Ammon's horn (tissue), 1 donor: ENCODE measurements at places on chromosomes 3 and 15.
A peak's percentile ranks its signal among the peaks of the same experiment; 100 is the strongest.

GRCh38 chr15:31442699-31443111, 116.1 kb downstream of the KLF13 start:
- no peak for DNase-seq

GRCh38 chr3:159987291-159987711, 1.3 kb upstream of the IL12A start:
- DNase-seq: no peak

GRCh38 chr3:18740631-18741583, 315.8 kb upstream of the SATB1 start:
- DNase-seq: peak; percentile 7

DNA sequence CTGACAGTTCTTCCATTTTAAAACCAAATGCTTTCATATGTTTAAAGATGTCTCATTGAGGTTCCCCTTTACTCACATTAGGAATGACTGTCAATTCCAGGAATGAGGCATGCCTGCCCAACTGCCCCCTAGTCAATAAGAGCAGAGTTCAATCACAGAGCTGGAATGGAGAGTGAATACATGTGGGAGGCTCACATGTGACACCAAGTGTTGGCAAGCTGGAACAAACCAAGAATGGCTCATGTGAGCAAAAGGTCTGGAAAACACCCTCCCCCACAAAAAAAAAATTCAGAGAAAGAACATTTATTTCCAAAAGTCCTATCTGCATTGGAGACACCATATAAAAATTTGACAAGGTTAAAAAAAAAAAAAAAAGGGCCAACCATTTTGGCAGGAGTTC, 3.7 kb downstream of the PBRM1 start:
- peak; percentile 56 for DNase-seq

DNA sequence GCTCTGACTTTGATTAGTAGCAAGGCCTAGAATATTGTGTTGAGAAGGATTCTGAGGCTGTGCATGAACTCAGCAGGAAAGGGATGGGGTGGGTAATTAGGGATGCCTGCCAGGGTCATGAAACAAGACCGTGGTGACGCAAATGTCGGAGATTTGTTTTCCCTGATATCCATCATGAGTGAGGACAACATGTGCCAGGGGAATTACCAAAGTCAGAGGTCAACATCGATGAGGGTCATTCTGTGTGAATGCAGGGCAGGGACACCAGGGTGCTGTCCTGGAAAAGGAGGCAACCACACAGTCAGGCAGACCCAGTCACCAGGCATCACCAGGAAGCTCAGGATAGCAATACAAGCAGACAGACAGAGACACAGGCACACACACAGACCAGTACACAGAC, 52.2 kb downstream of the SLCO2A1 start:
- no peak for DNase-seq

DNA sequence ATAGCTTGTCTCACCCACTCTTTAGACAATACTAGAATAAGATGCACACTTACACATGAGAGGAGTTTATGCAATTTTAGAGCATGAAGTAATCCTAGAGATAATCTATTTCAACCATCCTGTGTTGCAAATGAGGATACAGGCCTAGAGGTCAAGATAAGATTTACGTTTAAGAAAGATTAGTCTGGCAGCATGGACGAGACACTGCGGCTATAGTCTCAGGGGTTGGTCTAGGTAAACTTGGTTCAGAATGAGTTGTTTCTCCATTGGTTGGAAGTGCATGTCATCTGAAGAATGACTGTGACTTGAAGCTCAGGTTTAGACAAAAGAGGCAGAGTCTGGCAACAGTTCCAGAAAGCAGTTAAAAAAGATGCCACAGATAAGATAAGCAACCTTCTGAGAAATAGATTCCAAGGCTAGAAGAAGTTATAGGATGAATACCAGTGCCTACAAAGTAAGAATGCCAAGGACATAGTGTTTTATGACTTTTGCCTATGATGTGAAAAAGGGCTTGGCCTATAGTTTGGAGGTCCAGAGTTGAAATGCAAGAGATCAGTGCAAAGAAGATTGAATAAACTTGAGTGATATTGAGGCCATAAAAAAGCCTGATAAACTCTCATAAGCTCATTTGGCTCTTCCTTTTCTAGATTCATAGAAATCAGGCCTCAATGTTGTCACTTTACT, 631.0 kb downstream of the SQOR start:
- no peak for DNase-seq

- DNase-seq: peak; percentile 7
Measured at GRCh38 chr3:57397175-57398026, 104.9 kb upstream of the ASB14 start.

- peak; percentile 43 for DNase-seq
Measured at GRCh38 chr15:44545913-44546802, 9.2 kb downstream of the EIF3J start.

- no peak for DNase-seq
Measured at GRCh38 chr3:77835921-77836320, 796.0 kb downstream of the ROBO2 start.

DNA sequence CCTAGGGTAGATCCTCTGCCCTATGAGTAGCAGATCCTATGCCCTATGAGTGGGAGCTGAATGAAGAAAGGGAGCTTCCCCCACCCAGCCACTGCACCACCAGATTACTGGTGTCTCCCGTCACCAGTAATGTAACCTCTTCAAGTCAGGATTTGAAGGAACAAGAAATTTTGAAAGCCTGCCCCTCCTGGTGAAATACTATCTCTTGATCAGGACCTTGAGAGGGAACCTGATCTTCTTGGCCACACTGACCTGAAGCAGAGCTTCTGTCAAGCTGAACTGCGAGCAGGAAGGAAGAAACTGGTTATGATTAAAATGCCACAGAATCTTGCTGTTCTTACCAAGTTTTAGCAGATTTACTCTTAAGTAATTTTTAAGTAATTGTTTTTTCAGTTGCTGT, 62.8 kb downstream of the RSL24D1 start:
- no peak for DNase-seq

- no peak for DNase-seq
Measured at GRCh38 chr3:30098243-30098642, 508.2 kb upstream of the TGFBR2 start.

- peak; percentile 57 for DNase-seq
Measured at GRCh38 chr3:157447026-157447694, 10.5 kb downstream of the PTX3 start.

DNA sequence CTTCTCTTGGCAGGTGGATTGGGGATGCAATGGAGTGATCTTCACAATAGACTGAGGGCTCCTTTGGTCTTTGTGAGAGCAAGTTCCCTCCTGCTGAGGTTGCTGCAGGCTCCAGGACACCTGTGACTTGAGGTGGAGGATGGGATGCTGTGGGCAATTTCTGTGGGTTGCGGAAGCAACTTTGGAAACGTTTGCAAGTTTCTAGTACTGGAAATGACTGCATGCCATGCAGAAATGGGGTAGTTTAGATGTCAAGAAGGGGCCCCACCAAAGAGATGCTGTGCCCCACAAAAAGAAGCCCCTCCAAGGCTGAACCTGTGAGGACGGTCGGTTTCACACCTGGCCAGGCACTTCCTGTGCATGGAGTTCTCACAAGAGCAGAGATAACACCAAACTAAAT, 80.4 kb upstream of the XCR1 start:
- no peak for DNase-seq

DNA sequence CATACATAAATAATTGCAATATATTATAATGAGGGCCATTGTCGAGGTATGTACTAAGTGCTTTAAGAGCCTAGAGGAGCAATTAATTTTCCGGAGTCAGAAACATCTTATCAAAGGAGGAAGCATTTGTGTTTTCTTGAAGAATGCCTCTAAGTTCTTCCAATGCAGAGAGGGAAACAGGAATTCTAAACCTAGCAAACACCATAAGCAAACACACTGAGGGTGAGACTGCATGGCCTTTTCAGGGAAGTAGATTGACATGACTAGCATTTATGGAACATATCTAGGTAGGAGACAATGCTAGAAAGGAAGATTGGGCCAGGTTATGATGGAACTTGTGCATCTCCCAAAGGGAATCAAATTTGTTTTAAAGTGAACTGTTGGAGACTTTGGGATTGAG, 7.2 kb upstream of the PLCL2 start:
- DNase-seq: no peak

GRCh38 chr15:46275701-46276100, 640.9 kb downstream of the SQOR start:
- no peak for DNase-seq

DNA sequence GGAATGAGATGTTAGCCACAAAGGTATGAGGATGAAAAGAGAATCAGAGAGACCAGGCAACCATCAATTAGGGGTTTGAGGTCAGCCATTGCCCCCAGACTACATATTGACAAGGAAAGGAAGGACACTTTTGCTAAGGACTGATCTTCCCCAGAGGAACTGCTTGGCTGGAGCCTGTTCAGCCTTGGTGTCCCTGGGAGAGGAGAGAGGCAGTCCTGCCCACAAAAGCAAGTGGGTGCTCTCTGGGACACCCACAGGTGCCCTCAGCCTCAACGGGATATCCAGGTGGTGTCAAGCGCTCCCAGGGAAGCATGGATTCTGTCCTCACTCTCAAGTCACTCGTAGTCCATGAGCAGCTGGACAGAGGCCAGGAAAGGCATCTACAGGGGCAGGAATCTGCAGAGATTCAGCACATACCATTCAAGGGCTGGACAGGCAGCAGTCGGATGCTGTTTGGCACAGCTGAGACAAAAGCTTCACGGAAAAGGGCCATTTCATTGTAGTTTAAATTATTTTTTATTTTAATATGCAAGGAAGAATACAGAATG, 166.2 kb downstream of the UACA start:
- no peak for DNase-seq

GRCh38 chr15:77548589-77549557, 83.8 kb downstream of the LINGO1 start:
- DNase-seq: no peak

DNA sequence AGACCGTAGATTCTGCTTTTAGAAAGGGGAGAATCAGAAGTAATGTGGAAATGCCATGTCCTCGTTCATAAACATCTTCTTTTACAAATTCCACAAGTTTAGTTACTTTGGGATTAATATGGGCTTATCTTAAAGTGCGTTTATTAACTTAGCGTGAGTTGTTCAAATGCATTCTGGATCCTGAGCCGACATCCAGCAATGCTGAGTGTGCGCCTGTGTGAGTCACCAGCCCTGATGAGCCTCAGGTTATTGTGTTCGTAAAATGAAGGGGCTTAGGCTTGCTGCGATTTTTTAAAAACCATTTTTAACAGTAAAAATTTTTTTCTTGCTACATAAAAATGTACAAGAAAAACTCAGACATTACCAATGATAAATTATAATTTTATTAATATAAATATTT, 57.9 kb downstream of the TFRC start:
- no peak for DNase-seq

DNA sequence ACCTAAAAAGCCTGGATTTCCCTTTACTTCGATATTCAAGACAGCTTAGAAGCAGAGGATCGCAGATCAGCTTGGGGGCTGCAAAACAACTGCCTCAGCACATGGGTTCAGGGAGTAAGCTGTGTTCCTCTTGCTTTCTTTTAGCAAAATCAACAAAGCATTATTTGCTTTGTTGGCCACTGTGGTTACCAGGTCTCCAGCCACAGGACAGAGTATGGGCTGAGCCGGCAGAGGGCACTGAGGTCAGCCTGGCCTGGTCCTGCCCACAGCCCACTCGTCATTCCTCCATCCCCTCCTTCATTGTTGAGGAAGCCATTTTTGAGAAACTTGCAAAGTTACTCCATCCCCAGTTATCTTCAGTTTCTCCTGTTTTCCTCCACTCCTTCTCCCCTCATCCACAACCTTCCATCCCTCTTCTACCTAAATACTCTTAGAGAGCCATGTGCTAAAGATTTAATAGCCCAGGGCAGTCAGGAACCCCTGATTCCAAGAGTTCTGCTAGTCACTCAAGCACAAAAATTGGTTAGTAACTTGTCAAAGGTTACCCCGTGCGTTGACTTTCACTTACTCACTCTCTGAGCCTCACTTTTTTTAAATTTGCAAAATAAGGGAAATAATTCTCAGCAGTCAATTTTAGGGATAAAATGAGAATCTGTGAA, 60.0 kb upstream of the HES1 start:
- DNase-seq: no peak

- DNase-seq: no peak
Measured at GRCh38 chr3:190266913-190267290, 55.3 kb downstream of the CLDN1 start.

DNA sequence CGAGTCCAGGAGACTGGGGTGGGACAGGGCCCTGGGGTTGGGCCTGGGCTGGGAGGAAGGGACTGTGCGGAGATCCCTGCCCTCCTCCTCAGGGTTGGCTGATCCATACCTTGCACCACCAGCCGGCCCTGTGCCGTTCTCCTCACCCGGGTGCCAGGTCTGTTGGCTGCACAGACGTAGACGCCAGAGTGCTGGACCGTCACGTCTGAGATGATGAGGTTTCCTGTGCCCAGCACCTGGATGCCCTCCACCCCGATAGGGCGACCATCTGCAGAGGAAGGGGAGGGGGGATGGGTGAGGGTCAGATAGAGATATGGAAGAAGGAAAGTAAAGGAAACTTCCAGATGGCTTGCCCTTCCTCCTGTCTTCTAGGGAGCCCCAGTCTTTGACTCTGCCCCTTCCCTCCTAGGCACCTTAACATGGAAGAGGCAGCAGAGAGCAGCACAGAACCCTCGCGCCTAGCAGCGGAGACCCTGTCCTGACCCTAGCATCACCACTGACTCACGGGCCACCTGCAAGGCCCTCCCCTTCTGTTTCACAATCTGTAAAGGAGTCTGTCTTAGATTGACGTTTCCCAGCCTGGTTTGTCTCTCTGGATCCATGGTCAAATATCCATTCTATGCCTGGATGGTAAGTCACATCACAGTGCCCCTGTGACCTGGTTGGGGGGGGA, 28.8 kb downstream of the RNU5B-1 start:
- no peak for DNase-seq

GRCh38 chr3:128556907-128557306, 63.9 kb upstream of the GATA2 start:
- no peak for DNase-seq

DNA sequence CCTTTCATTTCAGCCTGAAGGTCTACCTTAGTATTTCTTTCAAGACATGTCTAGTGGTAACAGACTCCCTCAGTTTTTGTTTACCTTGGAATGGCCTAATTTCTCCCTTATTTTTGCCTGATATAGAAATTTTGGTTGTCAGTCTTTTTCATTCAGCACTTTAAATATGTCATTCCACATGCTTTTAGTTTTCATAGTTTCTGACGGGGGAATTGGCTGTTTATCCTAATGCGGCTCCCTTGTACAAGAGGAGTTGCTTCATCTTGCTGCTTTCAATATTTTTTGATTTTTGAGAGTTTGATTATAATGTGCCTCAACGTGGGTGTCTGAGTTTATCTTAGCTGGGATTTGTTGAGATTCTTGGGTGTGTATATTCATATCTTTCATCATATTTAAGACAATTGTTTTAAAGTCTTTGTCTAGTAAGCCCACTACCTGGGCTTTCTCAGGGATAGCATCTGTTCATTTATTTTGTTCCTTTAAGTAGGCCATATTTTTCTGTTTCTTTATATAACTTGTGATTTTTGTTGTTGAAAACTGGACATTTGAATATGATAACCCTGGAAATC, 51.1 kb upstream of the PYDC2 start:
- no peak for DNase-seq

DNA sequence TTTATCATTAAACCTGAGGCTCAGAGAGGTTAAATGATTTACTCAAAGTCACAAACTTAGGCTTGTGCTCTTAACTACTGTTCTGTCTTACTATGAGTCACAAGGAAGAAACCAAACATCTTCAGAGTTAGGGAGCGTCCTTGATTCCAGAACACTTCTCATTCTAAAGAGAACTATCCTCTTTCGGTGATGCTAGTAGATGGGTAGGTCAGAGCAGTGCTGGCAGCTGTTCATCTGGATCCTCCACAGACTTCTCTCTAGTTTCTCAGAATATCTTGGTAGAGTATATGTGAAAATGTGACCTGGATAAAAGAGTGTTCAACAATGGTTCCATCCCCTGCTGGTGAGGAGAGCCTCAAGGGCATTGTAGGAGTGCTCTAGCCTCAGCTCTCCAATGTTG, 3.3 kb downstream of the ARL6IP5 start:
- no peak for DNase-seq
